ENCODE measurements at places on chromosomes 2 and 18.

- DNase-seq = no peak
Measured at GRCh38 chr2:213834746-213835145, 550.5 kb downstream of the SPAG16 start.

DNA sequence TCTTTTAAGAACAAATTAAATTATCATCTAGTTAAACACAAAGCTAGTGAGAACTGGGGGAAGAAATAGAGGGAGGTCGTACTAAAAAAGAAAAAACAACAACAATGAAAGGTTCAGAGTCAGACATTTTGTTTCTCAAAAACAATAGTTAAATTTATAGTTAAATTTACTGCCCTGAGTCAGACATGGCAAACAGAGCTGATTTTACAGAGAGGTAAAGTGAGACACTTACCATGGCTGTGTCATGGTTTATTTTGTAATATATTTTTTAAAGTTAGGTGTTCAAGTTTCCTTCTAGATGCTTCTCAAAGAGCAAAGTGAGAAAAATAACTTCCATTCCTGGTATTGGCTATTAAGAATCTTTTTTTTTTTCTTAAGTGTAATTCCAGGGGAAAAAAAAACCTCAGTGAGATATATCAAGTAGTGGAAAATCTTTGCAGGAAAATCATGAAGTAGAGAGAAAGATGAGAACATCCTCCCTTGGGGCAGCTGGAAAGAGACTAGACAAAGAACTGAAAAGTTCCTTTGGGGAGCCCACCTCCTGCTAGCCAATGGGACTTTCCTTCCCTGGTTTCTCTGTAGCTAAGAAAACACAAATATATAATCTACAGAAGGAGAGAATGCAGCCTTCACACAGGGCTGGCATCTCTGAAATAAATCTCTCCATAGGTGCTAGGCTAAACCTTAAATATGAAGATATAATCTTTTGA, 12.3 kb downstream of the KLF7 start:
- DNase-seq = no peak

DNA sequence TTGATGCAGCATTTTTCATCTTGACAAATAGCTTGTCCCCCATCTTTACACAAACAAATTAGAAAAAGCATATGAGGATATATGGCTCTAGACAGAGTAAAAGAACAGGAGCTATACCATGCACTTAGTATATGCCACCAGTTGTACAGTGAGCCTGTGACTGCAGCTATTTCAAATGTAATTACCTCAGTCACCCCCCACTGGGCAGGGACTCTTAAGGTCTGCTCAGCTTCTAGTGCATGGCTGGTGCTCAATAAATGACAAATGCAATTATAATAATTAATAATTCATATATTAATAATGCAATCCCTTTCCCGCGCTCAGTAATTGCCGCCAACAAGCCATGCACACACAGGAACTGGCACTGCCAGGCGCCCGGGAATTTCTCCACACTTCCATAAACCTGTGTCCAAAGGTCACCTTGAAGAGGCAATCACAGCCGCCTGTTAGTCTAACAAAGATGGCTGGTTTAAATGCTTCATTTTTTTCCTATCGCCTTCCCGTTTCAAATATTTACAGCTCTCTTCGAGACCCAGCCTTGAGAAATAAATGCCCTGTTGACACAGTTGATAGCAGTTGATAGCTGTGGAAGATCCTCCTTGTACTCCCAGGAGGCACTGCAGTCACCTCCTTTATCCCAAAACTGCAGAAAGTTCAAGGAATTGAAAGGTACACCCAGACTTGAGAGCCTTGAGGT, 156.6 kb downstream of the INO80D start:
- DNase-seq = no peak

DNA sequence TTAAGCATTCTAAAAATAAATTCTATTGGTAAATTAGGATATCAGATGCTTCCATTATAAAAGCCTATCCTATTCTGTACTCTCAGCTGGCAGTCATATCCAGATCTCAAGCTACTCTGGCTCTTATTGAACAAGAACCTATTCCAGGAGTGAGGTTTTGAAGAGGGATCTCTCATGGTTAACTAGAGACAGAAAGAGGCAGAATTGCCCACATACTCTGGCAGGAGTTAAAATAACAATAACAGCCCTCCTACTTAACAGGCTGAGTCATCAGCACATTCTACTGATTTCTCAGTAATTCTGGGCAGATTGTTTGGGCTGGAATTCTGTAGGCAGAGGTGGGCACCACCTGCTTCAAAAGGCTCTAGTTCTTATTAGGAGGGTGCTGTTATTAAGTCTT, 142.0 kb upstream of the UNC80 start:
- DNase-seq = no peak

GRCh38 chr18:7618891-7619442, 51.9 kb downstream of the PTPRM start:
- DNase-seq = no peak

All from stimulated activated CD8-positive, alpha-beta memory T cell treated with anti-CD3 and anti-CD28 coated beads, Interleukin-15, amount 100 ng/mL, for 4 hours (primary cell).